ENCODE measurements at places on chromosomes 3 and 15. TPM values are rescaled to one million over a fixed set of nuclear protein-coding genes. Genes with fewer than 3 reads are reported as not detected.

DNA sequence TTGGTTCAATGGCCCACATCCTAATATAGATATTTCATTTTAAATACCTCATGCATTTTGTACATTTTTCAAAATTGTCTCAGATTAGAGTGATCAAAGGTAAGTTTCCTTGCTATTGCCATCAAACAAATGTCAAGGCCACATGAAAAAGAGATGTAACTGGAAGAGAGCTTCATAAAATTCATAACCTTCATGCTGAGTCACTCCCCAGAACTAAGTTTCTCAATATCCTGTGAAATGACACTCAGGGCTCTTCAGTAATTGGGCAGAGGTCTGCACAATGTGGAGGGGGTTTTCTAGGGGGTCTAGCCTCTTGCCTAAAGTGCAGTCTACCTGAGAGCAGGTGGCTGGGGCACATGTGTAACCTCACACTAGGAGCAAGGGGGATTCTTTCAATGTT is 152.2 kb upstream of the SLC2A2 start:
- H3K27me3 ChIP-seq = no peaks in the 10 kb centered on the region
- no peak overlapping the region for H3K27ac ChIP-seq
- H3K4me1 ChIP-seq = peaks cover 16% of the 10 kb centered on the region
- no peak for DNase-seq
- H3K36me3 ChIP-seq = no peaks in the 10 kb centered on the region

- H3K27me3 ChIP-seq = no peaks in the 10 kb centered on the region
- H3K27ac ChIP-seq = no peak overlapping the region
- no peak for DNase-seq
- no peaks in the 10 kb centered on the region for H3K4me1 ChIP-seq
- H3K4me3 ChIP-seq = no peak overlapping the region
- H3K36me3 ChIP-seq = no peaks in the 10 kb centered on the region
Measured at GRCh38 chr3:87041191-87041590, 50.2 kb upstream of the VGLL3 start.

- peaks cover 54% of the 10 kb centered on the region for H3K4me1 ChIP-seq
- no peak overlapping the region for H3K27ac ChIP-seq
- H3K4me3 ChIP-seq = peak overlapping the region; percentile 44
- H3K36me3 ChIP-seq = peaks cover 14% of the 10 kb centered on the region
Measured at GRCh38 chr3:172098698-172099494, 59.5 kb downstream of the FNDC3B start.

GRCh38 chr3:186986406-186986805 is 56.1 kb downstream of the ST6GAL1 start:
- peaks cover 11% of the 10 kb centered on the region for H3K4me1 ChIP-seq
- no peak for DNase-seq

GATA2 gene
- total RNA-seq = 23.9 TPM

DNA sequence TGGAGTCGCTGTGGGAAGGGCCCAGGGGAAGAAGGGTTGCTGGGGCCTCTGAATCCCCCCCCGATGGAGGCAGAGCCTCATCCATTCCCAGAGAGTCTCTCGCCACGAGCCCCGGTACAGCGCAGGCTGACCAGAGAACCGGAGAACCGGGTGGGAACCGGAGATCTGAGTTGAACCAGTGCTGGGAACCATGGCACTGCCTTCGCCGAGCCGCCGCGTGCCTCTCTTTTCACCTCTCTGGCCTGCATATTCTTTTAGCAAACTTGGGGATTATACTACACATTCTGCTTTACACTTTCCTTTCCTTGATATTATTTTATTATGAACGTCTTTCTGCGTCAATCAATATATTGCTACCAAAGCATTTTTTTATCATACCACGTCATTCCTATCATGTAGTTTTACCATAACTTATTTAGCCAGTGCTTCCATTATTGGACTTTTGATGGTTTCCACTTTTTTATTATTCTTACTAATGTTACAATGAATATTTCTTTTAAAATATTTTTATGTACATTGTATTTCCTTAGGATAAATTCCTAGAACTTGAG is 7.2 kb downstream of the NRROS start:
- no peak overlapping the region for H3K4me3 ChIP-seq
- no peaks in the 10 kb centered on the region for H3K27me3 ChIP-seq

- no peaks in the 10 kb centered on the region for H3K36me3 ChIP-seq
- no peak overlapping the region for H3K4me3 ChIP-seq
- H3K27me3 ChIP-seq = no peaks in the 10 kb centered on the region
- peaks cover 7% of the 10 kb centered on the region for H3K4me1 ChIP-seq
- peak; percentile 60 for DNase-seq
Measured at GRCh38 chr15:31499953-31500765, 173.5 kb downstream of the KLF13 start.

DNA sequence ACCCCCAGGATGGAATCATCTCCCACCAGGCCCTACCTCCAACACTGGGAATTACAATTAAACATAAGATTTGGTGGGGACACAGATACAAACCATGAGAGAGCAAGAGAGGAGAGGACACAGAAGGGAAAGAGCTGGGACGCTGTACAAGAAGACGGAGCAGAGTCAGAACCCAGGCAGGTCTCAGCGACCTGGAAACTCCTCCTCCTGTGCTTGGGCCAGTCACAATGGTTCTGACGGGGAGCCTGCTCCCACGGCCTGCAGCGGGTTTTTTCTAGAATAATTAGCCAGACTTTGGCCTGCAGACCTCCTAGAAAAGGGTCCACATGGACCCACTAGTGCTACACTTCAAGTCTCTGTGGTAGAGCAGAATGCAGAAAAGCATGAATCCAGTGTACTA is 5.6 kb downstream of the SLC12A8 start:
- H3K27me3 ChIP-seq = peaks cover 10% of the 10 kb centered on the region
- peaks cover 9% of the 10 kb centered on the region for H3K4me1 ChIP-seq
- H3K4me3 ChIP-seq = no peak overlapping the region
- H3K36me3 ChIP-seq = peaks cover 5% of the 10 kb centered on the region
- H3K27ac ChIP-seq = no peak overlapping the region

Measured in type B pancreatic cell (in vitro differentiated cells).